Panc1 (cell line): ENCODE measurements at places on chromosomes 4 and X. TPM values are rescaled to one million over a fixed set of nuclear protein-coding genes. Genes with fewer than 3 reads are reported as not detected.

GRCh38 chr4:100842856-100843255, 325.0 kb upstream of the EMCN start:
- no peak for DNase-seq
- H3K36me3 ChIP-seq: no peaks in the 10 kb centered on the region
- H3K27ac ChIP-seq: no peak overlapping the region
- H3K4me3 ChIP-seq: no peak overlapping the region

DNA sequence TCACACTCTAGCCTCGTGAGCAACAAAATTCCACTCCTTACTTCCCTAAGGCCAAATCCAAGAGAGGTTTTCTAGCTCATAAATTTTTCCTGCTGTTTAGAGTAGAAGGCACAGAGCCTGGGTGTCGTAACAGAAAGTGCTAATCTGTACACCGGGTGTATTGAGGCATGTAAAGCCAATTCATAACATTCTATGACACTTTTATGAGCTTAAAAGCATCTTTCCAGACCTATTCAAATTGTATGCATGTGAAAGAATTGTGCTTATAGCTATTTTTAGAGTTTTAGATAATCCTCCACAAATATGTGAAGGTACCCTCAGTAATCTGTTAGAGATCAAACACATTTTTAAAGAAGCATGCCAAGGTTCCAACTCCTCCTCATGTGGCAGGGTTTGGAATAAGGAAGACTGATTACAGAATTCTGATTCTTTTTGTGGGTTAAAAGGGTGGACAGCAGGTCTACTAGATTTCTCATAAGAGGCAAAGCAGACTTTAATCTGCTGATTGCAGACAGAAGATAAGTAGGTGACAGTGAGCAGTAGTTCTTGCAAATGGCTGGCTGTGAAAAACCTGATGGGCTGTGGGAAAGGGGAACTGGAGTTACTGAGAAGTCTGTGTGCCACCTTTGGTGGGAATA, 25.5 kb upstream of the LRCH2 start:
- DNase-seq: no peak
- H3K27ac ChIP-seq: no peak overlapping the region
- no peaks in the 10 kb centered on the region for H3K27me3 ChIP-seq
- H3K4me3 ChIP-seq: no peak overlapping the region

DNA sequence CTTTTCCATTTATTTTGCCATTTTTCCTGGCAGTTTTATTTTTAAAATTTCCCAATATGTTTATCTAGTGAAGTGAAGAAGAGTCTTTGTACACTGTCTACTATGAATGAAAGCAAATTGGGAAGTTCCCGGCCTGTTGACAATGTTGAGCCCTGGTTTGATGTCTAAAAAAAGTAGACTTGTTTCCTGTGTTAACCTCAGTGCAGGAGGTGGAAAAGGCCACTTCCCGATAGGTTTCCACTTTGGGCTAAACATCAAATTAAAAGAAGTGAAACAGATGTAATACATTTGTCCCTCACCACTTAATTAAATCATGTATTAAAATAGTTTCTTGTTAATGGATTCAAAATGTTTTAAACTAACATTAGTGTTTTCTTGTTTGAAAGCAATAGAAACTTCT, 30.0 kb downstream of the BBS12 start:
- H3K27ac ChIP-seq: no peak overlapping the region
- DNase-seq: no peak
- peaks cover 12% of the 10 kb centered on the region for H3K4me1 ChIP-seq
- H3K36me3 ChIP-seq: no peaks in the 10 kb centered on the region

DNA sequence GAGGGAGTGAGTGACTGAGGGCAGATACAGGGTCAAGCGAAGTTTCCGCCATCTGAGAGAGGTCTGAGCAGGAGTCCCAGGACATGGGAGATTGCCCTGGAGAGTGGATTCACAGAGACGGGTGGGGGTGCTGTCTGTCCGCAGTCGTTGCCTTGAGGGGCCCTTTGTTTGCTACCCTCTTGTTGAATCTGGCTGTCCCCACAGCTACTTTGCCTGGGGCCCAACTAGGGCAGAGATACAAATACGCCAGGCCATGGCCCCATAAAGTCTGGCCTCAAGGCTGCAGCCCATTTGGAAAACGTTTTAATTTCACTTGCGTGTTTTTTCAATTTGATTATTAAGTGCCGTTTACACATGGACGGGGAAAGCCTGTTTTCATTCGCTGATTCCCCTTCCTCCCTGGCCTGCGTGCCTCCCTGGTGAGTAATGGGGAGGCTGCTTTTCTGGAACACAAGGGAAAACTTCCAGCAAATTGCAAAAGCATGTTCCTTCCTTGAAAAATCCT, 134.4 kb downstream of the SMIM20 start:
- no peak for DNase-seq
- H3K27me3 ChIP-seq: no peaks in the 10 kb centered on the region
- H3K36me3 ChIP-seq: no peaks in the 10 kb centered on the region
- no peak overlapping the region for H3K27ac ChIP-seq
- H3K4me1 ChIP-seq: no peaks in the 10 kb centered on the region

DNA sequence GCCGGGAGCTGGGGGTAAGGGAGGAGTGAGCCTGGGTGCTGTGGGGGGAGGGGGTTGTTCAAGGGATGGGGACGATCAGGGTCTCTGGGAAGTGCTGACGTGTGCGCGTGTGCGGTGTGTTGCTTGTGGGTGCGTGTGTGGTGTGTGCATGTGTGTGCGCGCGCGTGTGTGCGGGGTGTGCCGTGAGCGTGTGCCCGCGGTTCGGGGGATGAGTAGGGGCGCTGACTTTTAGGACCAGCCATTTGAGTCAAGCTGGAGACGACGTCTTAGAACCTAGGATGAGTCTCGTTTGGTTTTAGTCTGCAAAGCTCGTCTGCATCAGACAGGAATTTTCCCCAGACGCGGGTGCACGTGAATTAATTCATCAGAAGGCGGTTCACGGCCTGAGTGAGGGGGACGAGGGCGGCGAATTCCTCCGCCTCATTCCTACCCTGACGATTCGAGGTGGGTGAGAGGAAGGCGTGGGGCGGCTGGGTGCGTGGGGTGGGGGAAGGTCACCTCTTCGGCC, 950 bp upstream of the TMEM271 start:
- no peaks in the 10 kb centered on the region for H3K27me3 ChIP-seq
- no peak overlapping the region for H3K27ac ChIP-seq
- peaks cover 4% of the 10 kb centered on the region; the same call in 1 of the 2 replicates for H3K4me1 ChIP-seq
- peak overlapping the region; percentile 46 for H3K4me3 ChIP-seq
- DNase-seq: no peak
- no peaks in the 10 kb centered on the region for H3K36me3 ChIP-seq

- H3K27me3 ChIP-seq: no peaks in the 10 kb centered on the region
- no peak overlapping the region for H3K4me3 ChIP-seq
- H3K36me3 ChIP-seq: no peaks in the 10 kb centered on the region
Observed at GRCh38 chr4:181202240-181202639, 1041.0 kb upstream of the TENM3 start.

Gene CXCL8
- total RNA-seq: 0.82 TPM

Gene FAM9C
- not detected for total RNA-seq

Gene ZDHHC15
- total RNA-seq: 0.05 TPM

Gene CRMP1
- total RNA-seq: 0.28 TPM

Gene STK26
- total RNA-seq: 44.2 TPM
